ENCODE measurements at places on chromosomes 11 and 22. TPM values are rescaled to one million over a fixed set of nuclear protein-coding genes. Genes with fewer than 3 reads are reported as not detected.

Gene CHRM1
- polyA plus RNA-seq: not detected

Gene DTX4
- polyA plus RNA-seq: 1.2 TPM

Gene INTS4
- polyA plus RNA-seq: 42.4 TPM

Gene APOBEC3H
- polyA plus RNA-seq: 22.2 TPM

Gene UBASH3B
- polyA plus RNA-seq: 7.5 TPM

DNA sequence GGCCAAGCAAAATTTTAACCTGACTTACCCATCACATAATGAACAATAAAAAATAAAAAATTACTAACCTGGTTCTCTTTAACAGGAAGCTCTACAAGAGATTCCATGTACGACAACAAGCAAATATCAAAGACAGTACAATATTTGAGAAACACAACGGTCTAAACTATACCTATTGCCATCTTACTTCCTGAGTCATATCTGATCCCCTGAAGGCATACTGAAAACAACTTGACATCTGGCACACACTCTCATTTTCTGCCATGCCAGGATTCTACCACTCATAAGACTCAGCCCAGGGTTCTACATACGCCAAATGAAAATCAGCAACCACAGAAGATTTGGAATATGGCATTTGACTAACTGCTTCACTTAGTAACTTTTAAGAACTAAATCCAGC is 13.8 kb downstream of the DENND5A start:
- no peak for DNase-seq
- H3K36me3 ChIP-seq: no peaks in the 10 kb centered on the region
- peak overlapping the region; percentile 5 for H3K27ac ChIP-seq
- no peak overlapping the region for H3K4me3 ChIP-seq
- no peaks in the 10 kb centered on the region for H3K27me3 ChIP-seq
- H3K4me1 ChIP-seq: peaks cover 17% of the 10 kb centered on the region

DNA sequence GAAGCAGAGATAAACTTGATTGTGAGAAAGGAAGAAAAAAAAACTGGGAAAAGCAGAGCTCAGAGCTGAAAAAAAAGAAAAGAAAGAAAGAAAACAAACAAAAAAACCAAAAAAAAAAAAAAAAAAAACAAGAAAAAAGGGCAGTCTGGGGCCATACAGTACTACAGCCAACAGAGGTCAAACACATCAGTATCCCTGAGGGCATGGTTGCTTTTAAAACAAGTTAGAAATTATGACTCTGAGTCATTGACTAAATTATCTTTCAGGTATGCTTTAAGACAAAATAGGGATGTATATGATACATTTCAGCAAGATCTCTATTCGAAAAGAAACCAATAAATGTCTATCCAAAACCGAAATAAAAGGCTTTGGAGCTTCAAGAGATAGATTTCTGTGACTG is 37.1 kb upstream of the TLCD5 start:
- no peaks in the 10 kb centered on the region for H3K36me3 ChIP-seq
- H3K27me3 ChIP-seq: peaks cover 2% of the 10 kb centered on the region
- H3K27ac ChIP-seq: no peak overlapping the region
- no peak for DNase-seq
- no peak overlapping the region for H3K4me3 ChIP-seq

GRCh38 chr11:60785806-60786361 is 751 bp downstream of the MS4A10 start:
- no peak overlapping the region for H3K27ac ChIP-seq
- H3K4me1 ChIP-seq: no peaks in the 10 kb centered on the region
- DNase-seq: no peak
- no peaks in the 10 kb centered on the region for H3K36me3 ChIP-seq
- peaks cover 1% of the 10 kb centered on the region for H3K27me3 ChIP-seq
- H3K4me3 ChIP-seq: no peak overlapping the region

DNA sequence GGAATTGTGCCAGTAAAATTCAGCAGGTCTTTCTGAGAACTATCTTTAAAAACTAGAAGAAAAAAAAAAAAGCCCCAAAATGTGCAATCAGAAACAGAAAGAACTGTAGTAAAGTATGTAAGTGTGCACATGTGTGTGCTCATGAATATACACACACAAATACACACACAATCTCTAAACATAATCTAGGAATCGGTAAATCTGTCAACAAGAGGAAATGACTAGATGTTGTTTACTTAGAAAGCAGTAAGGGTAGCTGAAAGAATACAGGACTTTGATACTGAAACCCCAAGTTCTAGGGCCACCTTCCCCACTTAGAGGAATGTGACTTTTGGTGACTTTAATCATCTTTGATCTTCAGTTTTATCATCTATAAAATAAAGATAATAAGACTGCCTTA is 13.2 kb downstream of the UEVLD start:
- H3K4me1 ChIP-seq: peaks cover 16% of the 10 kb centered on the region
- H3K4me3 ChIP-seq: no peak overlapping the region
- peaks cover 30% of the 10 kb centered on the region for H3K36me3 ChIP-seq
- peak overlapping the region; percentile 40 for H3K27ac ChIP-seq
- H3K27me3 ChIP-seq: no peaks in the 10 kb centered on the region
- no peak for DNase-seq

DNA sequence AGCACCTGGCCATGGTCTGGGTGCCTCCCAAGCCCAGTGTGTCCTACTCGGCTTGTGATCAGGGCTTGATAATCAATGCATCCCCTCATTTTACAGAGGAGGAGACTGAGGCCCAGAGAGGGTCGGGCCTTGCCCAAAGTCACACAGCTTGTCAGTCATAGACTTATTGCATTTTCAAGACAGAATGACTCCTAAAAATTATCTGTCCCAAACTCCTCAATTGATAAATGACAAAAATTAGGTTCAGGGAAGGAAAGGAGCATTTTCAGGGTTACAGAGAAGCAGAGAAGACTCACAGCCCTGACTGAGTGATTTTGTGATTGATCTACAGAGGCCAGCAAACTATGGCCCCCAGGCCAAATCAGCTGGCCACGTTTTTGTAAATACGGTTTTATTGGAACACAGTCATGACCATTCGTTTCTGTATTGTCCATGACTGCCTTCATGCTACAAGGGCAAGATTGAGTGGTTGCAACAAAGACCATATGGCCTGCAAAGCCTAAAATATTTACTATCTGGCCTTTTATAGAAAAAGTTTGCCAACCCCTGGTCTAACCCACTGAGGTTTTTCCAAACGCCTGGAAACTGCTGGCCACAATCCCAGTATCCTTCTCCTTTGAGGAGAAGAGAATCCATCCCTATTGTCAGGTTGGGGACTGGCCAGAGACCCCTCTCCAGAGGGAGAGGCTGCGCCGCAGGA is 35.1 kb upstream of the NAV2 start:
- H3K4me1 ChIP-seq: peaks cover 30% of the 10 kb centered on the region
- no peak overlapping the region for H3K27ac ChIP-seq
- no peaks in the 10 kb centered on the region for H3K36me3 ChIP-seq
- peaks cover 2% of the 10 kb centered on the region for H3K27me3 ChIP-seq

- no peak overlapping the region for H3K4me3 ChIP-seq
- no peak overlapping the region for H3K27ac ChIP-seq
- DNase-seq: no peak
- peaks cover 17% of the 10 kb centered on the region for H3K4me1 ChIP-seq
- H3K36me3 ChIP-seq: no peaks in the 10 kb centered on the region
- H3K27me3 ChIP-seq: peaks cover 6% of the 10 kb centered on the region
Measured at GRCh38 chr11:93614173-93614722, 47.2 kb upstream of the CEP295 start.

All from immature natural killer cell (primary cell).